ENCODE measurements at places on chromosomes 7 and 10.

DNA sequence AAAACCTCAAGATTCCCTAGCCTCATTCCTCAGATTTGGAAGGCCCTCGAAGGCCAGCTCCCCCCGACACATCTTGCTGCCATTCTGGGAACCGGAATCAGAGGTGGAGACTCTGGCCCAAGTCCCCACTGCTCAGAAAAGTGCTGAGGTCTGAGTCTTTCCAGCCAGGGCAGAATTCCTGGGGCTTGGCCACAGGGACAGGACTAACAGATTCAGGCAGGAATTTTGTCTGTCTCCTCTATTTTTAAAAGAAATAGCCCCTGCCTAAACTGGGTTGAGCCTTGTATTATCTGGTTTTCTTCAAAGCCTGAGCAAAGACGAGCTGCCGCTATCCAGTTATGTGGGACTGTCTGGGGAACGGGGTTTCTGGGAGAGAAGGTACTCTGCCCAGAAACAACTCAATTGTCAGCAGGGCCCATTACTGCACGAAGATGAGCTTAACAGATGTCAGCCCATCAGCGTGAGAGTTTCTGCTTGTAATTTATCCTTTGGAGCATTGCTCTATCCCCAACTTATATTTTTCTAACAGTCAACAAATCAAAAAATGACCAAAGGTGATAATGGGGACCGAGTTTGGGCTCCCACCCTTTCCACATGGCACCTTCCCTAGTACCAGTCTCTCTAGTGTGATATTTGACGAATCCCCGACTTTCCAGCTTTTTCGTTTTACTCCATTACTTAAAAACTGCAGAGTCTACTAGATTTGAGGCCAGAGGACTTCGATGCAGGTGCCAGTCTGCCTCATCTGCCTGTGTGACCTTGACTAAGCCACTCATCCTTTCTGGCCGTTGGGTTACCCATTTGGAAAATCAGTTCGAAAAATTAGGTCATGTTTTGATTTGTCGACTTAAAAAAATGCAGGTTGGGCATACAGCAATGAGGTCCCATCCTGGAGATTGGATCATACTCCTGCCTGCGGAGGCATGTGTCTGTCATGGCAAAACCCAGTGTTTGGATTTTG, 110.9 kb downstream of the WDR11 start:
- no peak for DNase-seq

DNA sequence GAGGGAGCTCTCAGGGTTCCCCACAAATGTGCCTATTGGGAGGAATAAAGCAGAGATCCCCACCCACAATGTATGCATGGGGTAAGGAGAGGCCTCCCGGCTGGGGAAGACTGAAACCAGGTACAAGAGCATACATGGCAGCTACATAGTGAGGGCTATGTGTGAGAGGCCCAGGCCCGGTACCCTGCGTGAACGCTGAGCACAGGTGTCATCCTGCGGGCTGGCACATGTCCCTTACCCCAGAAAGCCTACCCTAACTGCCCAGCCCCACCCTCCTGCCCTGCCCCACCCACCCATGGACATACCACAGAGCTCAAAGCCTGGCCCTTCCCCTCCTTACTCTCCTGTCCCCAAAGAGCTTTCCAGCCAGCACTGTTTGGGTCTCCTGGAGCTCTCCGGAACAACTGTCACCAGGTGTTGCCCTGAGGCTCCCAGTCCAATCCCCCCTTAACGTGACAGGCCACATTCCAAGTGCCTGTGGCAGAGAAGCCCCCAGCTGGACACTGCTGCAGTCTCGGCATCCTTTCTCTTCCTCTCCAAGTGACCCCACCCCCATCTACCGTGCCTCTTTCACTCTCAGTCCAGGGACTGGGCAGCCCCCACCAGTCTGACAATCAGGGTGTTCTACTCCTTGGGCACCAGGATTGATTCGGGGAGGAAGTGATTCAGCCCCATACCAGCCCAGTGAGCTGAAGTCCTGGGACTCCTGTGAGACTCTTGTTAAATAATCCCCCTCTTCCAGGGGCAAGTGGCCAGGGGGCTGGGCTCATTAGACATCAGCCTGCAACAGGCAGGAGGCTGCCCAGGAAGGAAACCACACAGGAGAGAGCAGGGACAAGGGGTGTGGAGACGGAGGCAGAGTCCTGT, 19.6 kb downstream of the GRID1 start:
- no peak for DNase-seq

GRCh38 chr7:111071556-111071955, 19.4 kb upstream of the LRRN3 start:
- no peak for DNase-seq

- DNase-seq: no peak
Observed at GRCh38 chr7:27181795-27182275, 3.2 kb downstream of the HOXA11 start.

GRCh38 chr7:37705976-37706375, 22.4 kb downstream of the GPR141 start:
- no peak for DNase-seq

GRCh38 chr7:74350751-74351150, 61.5 kb downstream of the CLIP2 start:
- no peak for DNase-seq

DNA sequence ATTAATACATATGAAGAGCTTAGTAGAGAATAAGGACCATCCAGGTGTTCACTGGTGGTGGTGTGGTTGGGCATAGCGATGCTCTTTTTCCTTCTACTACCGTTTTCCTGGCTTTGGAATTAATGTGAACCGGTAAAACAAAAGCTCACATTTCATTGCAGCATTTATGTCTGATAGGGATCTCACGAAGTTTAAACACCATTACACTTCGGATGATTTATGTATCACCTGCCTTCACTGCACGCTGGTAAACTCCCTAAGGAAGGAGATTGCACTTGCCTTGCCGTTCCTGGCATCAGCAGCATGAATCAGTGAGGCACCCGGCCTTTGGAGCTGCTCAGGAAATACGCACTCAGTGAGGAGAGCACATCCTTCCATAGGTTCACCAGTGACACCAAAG, 47.5 kb downstream of the WIPF3 start:
- no peak for DNase-seq

DNA sequence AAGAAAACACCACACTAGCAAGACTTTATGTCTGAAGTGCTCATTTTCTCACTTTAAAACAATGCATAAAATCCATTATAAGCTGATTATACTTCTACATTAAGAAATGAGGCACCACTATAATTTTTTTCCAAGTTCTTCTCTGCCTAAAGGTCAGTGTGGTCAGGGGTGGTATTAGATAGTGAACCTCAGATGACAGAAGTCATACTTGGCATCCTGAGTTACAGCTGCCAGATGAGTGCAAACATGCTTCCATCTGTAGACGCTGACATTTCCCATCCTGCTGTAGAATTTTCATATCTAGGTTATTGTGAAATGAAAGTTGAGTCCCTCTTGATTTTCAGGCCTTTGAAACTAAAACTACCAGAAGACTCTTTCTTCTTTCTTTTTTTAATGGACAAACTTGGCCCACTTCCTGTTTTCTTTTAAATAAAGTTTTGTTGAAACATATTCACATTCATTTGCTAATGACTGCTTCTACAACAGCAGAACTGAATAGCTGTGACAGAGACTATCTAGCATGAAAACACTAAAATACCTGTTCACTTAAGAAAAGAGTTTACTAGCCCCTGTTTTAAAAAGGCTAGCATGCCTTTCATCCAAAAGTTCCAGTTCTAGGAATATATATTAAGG, 900.8 kb downstream of the XPNPEP1 start:
- no peak for DNase-seq

DNA sequence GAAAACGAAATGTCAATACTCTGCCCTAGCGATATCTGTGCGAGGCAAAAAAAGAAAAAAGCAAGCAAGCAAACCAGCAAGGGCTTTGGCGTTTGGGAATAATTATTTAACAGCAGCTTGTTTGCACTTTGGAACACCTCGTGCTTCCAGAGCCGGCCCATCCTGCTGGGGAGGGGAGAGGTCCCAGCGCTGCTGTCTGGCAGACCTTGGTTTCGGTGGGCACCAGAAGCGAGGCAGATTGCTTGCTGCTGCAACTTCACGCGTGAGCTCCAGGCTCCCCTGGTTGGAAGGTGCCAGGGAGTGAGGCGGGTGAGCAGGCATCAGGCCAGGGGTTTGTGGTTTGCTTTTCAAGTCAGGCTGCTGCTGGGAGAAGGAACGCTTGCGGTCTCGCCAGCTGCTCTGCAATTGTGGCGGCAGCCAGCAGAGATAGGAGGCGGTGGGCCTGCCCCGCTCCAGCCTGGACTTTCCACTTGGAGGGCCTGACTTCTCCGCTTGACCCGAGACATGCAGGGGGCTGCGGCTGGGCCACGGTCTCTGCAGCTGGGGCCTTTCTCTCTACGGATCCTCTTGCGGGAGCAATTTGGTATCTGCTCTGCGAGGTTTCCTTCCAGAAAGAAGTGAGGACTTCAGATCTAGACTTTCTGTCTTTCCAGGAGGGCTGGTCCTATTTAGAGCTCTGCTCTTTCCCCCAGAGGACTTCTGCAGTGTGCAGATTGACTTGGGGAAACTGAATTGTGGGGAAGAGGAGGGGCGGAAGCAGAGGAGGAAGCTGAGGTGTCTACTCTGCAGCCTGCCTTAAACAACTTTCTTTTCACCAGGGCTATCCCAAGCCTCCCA, 131.4 kb downstream of the PRPF18 start:
- peak; percentile 68 for DNase-seq

DNA sequence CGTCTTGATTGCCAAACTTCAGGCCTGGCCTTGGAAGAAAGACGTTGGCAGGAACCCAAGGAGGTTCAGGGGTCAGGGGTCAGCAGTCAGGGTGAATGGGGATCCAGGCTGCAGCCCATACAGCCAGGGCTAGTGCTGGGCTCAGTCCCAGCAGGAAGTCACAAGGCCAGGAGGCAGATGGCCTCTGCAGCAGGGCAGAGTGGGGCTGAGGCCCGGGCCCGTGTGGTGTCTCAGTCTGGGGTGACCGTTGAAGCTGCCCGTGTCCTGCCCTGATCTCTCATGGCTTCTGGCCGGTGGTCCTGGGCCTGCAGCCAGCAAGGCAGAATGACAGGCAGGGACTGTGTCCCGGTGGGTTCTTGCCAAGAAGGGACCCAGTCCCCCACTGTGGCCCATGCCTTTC, 26.6 kb upstream of the PURB start:
- no peak for DNase-seq

- no peak for DNase-seq
Observed at GRCh38 chr10:66591865-66592264, 334.0 kb upstream of the LRRTM3 start.

- no peak for DNase-seq
Observed at GRCh38 chr7:134060874-134061273, 66.3 kb upstream of the LRGUK start.

DNA sequence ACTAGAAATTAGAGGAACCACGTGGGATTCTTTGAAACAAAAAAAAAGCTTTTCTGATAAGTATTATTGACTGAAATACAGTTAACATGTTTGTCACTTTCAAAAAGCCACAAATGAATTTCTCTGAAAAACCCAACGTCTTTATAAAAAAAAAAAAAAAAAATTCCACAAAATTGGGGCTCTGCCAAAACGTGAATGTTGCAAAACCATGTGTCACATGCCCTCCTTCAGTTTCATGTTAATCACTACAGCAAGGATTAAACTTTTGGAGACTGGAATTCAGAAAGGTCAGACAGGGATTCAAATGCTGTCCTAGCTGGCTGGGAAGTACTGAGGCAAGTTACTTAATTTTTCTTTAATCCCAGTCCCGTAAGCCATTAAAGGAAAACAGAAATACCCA, 278.0 kb upstream of the KLF14 start:
- DNase-seq: peak; percentile 64

- DNase-seq: peak; percentile 0
Observed at GRCh38 chr7:9488555-9488954, 1055.1 kb downstream of the NXPH1 start.

GRCh38 chr7:25386311-25386744, 158.0 kb upstream of the NPVF start:
- no peak for DNase-seq

- DNase-seq: peak; percentile 95
Observed at GRCh38 chr7:142440906-142441411, 183.1 kb upstream of the PRSS58 start.

DNA sequence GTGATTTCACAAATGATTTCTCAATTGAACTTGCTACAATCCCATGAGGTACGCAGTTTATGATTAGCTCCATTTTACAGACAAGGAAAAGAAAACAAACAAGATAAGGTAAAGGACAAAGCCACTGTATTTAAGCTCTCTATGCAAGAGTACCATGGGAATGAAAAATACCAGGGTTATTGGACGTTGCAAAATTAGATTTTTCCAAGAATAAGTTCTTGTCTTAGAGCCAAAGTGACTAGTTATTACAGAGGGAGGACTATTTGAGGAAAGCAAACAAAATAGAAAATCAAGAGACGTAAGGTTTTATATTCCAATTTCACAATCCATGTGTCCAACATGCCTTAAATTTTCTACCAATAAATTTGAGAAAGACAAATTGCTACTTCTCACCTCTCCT, 97.9 kb upstream of the PTN start:
- no peak for DNase-seq

GRCh38 chr10:93827056-93827804, 66.5 kb upstream of the SLC35G1 start:
- DNase-seq: no peak

DNA sequence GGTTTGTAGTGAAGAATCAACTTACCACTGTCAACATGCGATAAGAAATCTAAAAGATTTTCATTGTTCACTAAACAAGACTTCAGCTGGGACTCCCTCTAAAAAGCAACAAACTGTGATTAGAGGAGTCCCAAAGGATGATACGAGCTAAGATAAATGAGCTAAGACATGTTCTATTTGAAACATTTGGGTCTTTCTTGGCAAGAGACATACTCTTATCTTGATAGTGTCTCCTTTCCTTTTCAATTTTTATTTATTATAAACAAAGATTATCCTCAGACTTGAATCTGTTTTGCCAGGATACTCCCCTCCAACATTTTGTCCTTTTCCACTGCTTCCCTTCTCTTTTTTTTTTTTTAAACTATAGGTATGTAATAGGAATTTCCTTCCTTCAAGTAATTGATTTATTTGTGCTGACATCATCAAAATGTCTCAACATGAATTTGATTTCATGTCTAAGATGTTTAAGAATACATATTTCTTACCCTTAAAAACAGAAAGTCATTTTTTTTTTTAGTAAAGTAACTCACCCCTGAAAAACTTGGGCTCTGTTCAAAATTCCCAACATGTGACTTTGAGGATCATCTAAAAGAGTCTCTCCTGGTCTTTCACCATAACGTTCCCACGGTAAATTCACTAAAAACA, 158.4 kb upstream of the NRP1 start:
- DNase-seq: no peak

- no peak for DNase-seq
Observed at GRCh38 chr10:11146402-11147171, 128.9 kb downstream of the CELF2 start.

DNA sequence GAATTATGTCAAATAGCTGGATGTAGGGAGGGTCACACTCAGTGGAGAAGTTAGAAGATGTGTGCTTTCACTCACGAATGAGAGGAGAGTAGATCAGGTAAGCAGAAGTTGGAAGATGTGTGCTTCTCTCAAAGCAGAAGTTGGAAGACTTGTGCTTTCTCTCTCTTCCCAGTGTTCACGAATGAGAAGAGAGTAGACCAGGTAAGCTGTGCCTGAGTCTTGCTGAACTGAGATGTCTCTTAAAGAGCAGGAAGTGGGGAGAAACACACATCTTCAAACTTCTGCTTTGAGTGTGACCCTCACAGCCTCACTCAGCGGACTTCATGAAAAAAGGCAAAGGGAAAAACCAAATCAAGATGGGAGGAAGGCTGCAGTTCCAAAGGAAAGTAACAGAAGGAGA, 7.0 kb upstream of the TMEM243 start:
- DNase-seq: no peak

GRCh38 chr7:157204134-157204533, 65.4 kb downstream of the UBE3C start:
- DNase-seq: no peak

- peak; percentile 68 for DNase-seq
Observed at GRCh38 chr7:28922624-28923331, 35.4 kb downstream of the TRIL start.

GRCh38 chr7:29116361-29117200, 29.8 kb downstream of the CPVL start:
- no peak for DNase-seq

Measured in Kasumi-1 (cell line).